ENCODE measurements at places on chromosomes 3 and 15.

DNA sequence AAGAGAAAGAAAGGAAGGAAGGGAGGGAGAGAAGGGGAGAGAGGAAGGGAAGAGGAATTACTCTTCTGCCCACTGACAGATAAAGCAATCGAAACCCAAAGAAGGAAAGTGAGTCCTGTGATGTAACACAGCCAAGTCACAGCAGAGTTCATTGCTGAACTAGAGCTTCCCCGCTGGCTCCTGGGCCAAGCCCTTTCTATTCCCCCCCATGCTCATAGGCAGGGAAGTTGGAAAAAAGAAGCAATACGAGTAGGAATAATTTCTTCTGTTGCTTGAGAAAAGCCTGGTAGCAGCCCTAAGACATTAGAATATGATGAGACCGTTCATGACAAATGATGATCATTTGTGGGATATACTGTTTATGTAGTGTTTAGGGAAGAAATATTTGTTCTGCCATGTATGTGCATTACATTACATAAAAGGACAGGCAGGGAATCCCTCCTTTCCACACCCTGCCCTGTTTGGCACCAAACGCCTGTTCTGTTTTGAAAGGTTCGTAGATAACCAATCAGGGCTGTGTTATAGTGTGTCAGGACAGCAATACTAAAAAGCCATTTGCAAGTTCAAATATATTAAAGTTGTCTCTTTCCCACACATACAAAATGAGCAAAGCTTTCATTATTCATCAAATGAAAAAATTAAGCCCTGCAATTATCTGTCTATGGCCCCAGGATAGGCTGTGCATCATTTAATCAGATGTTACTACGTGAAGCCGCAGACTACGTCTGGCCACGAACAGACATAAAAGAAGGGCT lies 111.0 kb upstream of the TRPM1 start:
- no peak for DNase-seq

GRCh38 chr3:135231737-135232136 lies 436.7 kb downstream of the EPHB1 start:
- no peak for DNase-seq

DNA sequence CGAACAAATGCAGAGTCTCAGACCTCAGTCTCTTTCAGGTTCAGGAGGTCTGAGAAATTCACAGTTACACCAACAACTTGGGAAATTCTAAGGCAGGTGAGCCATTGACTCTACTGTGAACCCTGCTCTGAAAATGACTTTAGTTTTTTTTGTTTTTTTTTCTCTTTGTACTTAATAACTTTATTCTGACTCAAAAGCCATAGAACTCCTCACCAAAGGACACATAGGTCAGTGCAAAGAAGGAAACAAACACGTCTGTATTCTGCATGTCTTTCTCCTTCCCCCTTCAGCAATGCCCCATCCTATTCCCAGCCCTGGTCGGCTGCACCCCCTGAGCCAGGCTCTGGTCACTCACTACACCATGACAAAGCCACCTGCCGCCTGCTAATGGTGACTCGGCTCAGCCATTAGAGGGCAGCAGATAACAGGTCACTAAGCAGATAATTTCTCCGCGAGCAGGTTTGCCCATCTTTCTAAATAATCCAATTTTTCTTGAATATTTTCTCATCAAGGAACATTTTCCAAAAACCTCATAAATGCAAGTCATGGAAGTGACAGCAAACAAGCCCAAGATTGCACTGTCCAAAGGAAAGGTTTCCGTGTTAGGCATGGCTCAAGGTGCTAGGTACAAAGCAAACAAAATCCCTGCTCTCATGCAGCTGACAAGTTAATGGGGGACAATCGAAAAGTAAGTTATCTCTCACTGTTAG lies 37.7 kb downstream of the TM4SF4 start:
- DNase-seq: no peak

DNA sequence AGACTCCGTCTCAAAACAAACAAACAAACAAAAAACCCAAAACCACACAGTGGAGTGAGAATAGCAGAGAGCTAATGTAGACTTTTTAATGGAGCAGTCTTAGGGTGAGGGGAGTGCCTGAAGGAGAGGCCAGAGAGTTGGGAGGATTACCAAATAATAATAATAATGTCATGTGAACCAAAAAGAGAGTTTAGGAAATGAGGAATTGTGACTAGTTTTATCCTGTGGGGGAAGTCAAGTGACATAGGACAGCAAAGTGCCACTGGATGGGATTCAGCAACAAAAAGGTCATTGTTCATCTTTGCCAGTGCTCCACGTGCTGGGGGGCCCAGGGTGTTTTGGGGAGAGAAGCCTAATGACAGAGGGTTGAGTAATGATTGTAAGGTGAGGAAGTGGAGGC lies 12.9 kb downstream of the GPR87 start:
- DNase-seq: no peak

DNA sequence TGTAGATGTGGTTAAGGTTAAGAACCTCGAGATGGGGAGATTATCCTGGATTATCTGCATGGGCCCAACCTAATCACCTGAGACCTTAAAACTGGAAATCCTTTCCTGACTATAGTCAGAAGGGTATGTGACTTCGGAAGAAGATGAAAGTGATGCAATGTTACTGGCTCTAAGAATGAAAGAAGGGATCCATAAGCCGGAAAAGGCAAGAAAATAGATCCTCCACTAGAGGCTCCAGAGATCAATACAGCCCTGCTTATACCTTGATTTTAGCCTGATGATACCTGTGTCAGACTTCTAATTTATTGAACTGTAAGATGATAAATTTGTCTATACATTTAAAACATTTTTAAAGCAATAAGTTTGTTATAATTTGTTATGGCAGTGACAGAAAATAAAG lies 21.5 kb upstream of the GASK1A start:
- no peak for DNase-seq
